NCI-H2107 (cell line): ENCODE measurements at places on chromosomes 7 and 10.

DNA sequence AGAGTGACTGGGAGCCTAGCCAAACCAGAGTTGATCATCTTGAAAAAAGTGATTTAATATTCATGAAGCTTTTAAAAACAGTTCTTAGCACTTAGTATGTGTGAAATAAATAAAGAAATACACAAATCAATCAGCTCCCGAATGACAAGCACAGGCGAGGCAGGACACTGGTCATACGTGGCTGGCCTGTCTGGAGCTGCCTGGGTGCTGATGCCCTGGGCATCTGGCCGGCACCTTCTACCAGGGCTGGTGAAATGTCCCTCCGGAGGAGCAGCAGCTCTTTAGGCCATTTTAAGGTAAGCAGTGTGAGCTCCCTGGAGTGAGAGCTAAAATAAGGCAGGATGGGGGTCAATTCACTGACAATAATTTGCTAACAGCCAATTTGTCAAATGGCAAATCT lies 23.7 kb downstream of the IL15RA start:
- no peak for DNase-seq

- DNase-seq: no peak
These were observed 38.1 kb upstream of the XPNPEP1 start for GRCh38 chr10:109961174-109962001.

- DNase-seq: no peak
These were observed 118.3 kb downstream of the FAM53B start for GRCh38 chr10:124625831-124626238.

GRCh38 chr7:129771201-129771927 lies 159.8 kb downstream of the NRF1 start:
- DNase-seq: no peak

GRCh38 chr7:129779602-129780256 lies 168.2 kb downstream of the NRF1 start:
- peak; percentile 89 for DNase-seq

DNA sequence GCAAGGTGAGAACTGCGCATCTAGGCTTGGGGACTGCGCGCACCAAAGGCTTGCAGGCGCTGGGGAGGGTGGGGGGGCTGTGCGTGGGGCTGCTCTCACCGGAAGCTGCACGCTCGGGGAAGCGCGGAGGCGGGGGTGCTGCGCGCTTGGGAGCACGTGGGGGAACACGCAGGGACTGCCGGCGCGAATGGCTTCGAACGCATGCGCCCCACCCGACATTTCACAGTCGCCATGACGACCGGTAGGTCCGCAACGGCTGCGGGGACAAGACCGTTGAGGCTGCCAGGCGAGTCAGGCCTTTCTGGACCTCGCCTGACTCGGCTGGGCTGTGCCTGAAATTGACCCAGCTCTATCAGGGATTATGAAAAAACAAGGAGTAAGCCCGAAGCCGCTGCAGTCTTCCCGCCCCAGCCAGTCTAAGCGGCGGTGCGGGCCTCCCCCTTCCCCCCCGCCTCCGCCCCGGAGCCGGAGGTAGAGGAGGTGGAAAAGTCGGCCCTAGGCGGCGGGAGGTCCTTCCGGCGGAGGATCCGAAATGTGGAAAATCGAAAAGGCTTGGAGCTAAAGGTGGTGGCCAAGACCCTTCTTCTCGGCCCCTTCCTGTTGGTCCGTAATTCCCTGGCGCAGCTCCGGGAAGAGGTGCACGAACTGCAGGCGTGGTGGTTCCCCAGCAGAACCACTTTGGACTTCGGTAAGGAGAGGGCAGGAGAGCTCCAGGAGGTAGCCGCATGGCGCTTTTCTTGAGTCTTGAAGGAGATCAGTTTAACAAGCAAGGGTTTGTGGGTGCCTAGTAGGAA lies 34.9 kb upstream of the STEAP1 start:
- no peak for DNase-seq

DNA sequence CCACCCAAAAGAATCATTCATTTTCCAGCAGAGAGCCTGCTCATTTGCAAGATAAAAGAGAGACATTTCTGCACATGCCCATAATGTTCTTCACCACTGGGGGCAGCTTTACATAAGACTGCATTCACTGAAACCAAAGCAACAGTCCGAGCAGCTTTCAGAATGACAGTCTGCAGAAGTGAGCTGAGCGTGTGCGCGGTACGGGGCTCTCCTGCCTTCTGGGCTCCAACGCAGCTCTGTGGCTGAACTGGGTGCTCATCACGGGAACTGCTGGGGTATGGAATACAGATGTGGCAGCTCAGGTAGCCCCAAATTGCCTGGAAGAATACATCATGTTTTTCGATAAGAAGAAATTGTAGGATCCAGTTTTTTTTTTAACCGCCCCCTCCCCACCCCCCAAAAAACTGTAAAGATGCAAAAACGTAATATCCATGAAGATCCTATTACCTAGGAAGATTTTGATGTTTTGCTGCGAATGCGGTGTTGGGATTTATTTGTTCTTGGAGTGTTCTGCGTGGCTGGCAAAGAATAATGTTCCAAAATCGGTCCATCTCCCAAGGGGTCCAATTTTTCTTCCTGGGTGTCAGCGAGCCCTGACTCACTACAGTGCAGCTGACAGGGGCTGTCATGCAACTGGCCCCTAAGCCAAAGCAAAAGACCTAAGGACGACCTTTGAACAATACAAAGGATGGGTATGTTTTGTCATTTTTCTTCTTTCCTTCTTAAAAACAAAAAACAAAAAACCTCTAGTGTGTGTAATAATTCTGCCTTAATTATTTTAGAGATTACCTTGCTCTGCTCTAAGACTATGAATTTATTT lies at the start of gene LRRTM3:
Gene LRRTM3, plus strand, starts transcription at position 141 of the 820 bp plus-strand sequence.
- DNase-seq: no peak

DNA sequence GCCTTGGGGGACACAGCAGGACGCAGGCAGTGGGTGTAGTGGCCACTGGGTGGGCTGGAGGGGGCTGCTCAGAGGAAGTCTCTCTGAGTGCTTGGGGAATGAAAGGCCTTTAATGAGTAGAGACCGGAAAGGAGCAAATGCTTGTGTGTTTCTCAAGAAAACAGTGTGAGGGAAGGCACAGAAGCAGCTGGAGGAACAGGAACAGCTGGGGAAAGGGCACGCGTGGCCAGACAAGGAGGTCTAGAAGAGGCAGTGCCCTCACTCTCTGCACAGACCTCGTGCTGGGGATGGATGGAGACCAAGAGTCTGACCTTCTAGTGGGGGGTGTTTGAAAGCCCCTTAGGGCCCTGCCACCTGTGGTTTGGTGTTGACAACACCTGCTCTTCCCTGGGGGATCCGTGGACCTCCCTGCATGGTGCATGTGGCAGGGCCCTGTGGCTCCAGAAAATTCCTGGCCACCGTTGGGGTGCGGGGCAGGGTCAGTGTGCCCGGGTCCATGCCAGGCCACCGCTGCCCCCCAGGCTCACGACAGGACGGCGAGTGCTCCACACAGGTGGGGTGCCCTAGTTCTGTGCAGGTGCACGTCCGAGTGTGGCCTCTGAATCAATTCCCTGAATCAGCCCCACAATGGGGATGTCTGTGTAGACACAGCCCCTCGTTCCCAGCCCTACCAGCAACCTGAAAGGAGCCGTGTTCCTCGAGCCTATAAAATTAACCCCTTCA lies 25.9 kb upstream of the FAM20C start:
- DNase-seq: no peak

- DNase-seq: no peak
These were observed 46.2 kb downstream of the BMPR1A start for GRCh38 chr10:86802473-86803108.

- no peak for DNase-seq
These were observed 142.3 kb upstream of the PTN start for GRCh38 chr7:137485818-137486217.

- DNase-seq: no peak
These were observed 94.2 kb downstream of the LRMDA start for GRCh38 chr10:75525646-75526045.

GRCh38 chr10:100829933-100830727 lies 82.6 kb upstream of the SLF2 start:
- DNase-seq: no peak

DNA sequence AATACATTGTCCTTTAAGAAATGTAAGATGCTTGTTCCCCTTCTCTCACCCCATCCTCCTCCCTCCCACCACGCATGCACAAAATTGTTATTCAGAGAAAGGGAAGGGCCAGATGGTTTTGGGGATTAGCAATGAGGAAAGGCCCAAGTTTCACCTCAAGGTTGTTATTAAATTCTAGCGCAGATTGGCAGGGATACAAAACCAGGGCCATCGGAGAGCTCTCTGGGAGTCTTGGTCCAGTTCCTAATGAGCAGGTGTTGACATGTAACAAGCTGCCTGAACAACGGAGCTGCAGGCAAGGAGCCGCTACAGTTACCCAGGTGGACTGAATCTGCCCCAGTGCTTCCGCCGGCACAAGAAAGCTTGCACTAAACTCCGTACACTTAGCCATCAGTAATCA lies 9.7 kb upstream of the ANK3 start:
- no peak for DNase-seq

- no peak for DNase-seq
These were observed 219.9 kb downstream of the FGFR2 start for GRCh38 chr10:121378251-121378801.

DNA sequence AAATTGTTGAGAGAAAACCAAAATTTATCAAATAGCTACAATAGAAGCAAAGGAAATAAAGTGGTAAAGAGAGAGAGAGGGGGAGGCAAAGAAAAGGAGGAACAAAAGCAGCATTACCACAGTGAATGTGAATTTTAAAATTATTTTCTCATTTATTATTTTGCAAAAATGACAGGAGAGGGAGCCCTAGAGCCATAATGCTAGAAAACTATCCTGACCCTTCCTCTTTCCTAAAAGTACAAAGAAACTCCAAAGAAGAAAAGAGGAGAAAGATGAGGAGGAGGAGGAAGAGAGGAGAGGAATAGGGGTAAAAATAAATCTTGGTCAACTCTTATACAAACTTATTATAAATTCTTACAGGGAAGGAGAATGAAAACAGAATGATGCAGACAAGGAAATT lies 921.5 kb downstream of the NRG3 start:
- no peak for DNase-seq

- no peak for DNase-seq
These were observed 12.7 kb upstream of the PAPSS2 start for GRCh38 chr10:87646935-87647334.

- no peak for DNase-seq
These were observed 37.3 kb upstream of the ADAM12 start for GRCh38 chr10:126425489-126426065.

- no peak for DNase-seq
These were observed 395.9 kb downstream of the TFEC start for GRCh38 chr7:115634633-115635032.
